ENCODE measurements at places on chromosomes 6 and 20. TPM values are rescaled to one million over a fixed set of nuclear protein-coding genes. Genes with fewer than 3 reads are reported as not detected.
A peak's percentile ranks its signal among the peaks of the same experiment; 100 is the strongest.

The POM121L2 gene
- not detected for total RNA-seq

DNA sequence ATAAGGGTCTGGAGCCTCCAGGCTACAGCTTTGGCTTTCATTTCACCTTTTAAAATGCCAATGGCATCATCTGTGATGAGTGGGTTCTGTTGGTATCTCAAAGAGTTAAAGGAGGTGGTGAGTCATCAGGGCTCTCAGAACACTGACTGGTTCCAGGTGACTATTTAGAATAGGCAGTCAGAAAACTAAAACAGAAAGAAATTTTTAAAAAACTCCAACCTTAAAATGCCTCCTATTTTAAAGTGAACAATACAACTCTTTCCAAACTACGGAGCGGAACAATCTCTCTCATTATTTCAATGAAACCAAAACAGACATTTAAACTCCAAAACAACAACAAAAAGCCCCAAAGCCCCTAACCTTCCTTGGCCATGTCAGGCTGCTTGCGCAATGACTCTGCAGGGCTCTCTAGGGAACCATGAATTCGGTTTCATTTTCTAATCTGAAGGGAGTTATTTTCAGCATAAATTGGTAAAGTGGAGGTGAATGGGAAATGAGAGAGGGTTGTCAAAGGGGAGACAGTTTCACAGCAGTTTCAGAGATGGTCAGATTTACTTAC, 194.9 kb downstream of the KIF6 start:
- DNase-seq: no peak
- peaks cover 18% of the 10 kb centered on the region for H3K27me3 ChIP-seq
- no peaks in the 10 kb centered on the region for H3K36me3 ChIP-seq
- H3K4me3 ChIP-seq: no peak overlapping the region

- H3K4me1 ChIP-seq: no peaks in the 10 kb centered on the region
- DNase-seq: no peak
- H3K36me3 ChIP-seq: no peaks in the 10 kb centered on the region
Measured at GRCh38 chr20:42986143-42986773, 203.4 kb downstream of the PTPRT start.

GRCh38 chr6:9116026-9116425, 680.7 kb upstream of the SLC35B3 start:
- H3K27ac ChIP-seq: no peak overlapping the region
- H3K4me1 ChIP-seq: no peaks in the 10 kb centered on the region
- DNase-seq: no peak
- H3K36me3 ChIP-seq: no peaks in the 10 kb centered on the region
- H3K27me3 ChIP-seq: no peaks in the 10 kb centered on the region

GRCh38 chr20:15061061-15061430, 723.6 kb upstream of the FLRT3 start:
- H3K27me3 ChIP-seq: no peaks in the 10 kb centered on the region
- H3K36me3 ChIP-seq: no peaks in the 10 kb centered on the region
- H3K4me3 ChIP-seq: no peak overlapping the region
- no peaks in the 10 kb centered on the region for H3K4me1 ChIP-seq
- no peak overlapping the region for H3K27ac ChIP-seq
- no peak for DNase-seq

DNA sequence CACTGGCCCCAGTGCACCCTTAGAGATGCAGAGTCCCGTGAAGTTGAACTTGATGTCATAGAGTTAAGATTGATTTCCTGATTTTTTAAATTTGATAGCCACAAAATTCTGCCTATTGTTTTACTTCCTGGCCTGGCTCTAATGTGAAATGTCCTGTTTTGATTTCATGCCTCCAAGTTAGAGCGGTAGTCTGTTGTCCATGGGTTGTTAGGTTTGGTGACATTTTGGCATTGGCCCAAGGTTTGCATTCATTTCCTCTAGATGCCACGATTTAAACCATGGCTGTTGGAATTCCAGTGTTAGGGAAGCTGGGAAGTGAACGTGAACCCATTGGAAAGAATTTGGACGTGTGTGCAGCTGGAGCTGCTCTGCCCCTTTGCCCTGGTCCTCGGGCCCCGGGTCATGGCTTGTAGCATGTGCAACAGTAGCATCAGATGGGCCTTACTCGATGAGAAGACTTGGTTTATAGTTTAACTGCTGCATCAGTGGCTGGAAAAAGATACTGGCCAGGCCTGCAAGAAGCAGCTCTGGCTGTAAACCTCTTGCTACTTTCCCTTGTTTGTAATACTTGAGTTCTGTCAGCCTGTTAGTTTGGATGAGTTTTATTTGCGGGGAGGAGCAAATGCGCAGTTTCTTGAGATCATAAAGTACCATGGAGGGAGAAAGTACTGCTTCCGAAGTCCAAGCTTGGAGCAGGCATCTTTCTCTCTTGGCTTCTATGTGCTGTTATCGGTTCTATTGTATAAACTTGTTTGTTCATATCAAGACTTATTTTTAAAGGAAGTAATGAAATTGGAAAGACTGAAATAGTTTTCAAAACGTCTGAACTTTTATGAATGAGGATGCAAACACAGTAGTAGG, 121.4 kb upstream of the CLDN20 start:
- peaks cover 23% of the 10 kb centered on the region for H3K36me3 ChIP-seq
- H3K4me1 ChIP-seq: peaks cover 30% of the 10 kb centered on the region
- no peaks in the 10 kb centered on the region for H3K27me3 ChIP-seq
- H3K27ac ChIP-seq: peak overlapping the region; percentile 98
- DNase-seq: no peak
- H3K4me3 ChIP-seq: peak overlapping the region; percentile 67

All from activated CD8-positive, alpha-beta memory T cell treated with anti-CD3 and anti-CD28 coated beads, Interleukin-2, amount 10 ng/mL, durations not matched to agents 7 days and 5 days (primary cell).